Breast epithelium (tissue), 4 donors: ENCODE measurements at places on chromosomes 2 and 18. TPM values are rescaled to one million over a fixed set of nuclear protein-coding genes. Genes with fewer than 3 reads are reported as not detected.

DNA sequence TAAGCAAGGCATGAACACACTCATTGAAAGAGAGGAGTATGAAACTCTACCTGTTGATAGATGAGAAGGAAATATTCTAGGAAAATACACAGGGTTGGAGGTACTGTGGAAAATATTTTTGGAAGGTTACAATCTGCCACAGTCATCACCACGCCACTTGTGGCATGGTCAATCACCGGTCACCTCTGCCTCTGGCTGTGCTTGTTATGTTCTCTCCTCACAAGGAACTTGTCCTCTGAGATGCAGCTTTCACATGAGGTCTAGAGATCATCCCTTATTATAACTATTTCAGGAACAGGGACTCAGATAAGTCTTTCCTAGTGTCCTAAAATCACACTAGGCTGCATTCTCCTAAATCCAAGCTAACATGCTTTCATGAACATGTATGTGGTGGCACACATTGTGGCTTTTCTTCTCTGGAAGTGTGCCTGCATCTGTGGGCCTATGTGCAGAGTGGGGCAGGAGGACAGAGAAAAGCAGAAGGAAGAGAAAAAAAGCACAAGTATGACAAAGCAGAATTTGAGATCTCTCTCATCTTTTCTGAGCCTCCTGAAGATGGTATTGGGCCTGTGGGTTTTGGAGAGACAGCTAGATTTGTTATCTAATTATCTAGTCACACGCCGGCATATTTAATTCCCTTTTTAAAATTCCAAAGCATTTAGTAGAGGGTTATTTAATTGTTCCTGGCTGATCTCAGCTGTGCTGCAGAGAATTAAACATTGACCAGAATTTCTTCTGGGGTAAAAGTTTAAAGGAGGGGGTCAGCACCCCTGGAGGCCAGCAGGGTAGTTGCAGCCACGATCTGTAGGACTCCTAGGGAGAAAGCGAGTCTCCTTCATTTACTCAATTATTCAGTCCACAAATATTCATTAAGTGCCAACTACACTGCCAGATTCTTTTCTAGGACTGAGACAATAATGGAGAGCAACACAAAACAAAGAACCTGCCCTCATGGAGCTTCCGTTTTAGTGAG is 294.6 kb downstream of the RDH14 start:
- no peak for DNase-seq

IL1RL2 gene
- total RNA-seq = 5.9 TPM

DNA sequence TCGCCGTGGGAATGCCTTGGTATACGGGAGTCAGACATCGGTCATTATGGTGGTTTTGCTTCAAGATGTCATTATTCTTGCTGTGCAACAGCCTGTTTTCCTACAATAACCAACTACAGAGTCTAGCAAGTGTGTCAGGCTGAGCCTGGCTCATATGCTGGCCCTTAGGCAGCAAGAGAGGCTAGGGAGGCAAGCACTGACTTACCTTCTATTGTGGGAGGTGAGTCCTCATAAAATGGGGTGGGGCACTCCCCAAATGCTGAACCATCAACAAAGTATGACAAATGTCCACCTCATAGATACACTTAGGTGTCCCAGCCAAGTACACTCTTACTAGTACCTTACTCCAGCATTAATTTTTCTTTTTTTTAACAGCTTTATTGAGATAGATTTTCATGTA is 77.0 kb upstream of the ATL2 start:
- DNase-seq = no peak

DNA sequence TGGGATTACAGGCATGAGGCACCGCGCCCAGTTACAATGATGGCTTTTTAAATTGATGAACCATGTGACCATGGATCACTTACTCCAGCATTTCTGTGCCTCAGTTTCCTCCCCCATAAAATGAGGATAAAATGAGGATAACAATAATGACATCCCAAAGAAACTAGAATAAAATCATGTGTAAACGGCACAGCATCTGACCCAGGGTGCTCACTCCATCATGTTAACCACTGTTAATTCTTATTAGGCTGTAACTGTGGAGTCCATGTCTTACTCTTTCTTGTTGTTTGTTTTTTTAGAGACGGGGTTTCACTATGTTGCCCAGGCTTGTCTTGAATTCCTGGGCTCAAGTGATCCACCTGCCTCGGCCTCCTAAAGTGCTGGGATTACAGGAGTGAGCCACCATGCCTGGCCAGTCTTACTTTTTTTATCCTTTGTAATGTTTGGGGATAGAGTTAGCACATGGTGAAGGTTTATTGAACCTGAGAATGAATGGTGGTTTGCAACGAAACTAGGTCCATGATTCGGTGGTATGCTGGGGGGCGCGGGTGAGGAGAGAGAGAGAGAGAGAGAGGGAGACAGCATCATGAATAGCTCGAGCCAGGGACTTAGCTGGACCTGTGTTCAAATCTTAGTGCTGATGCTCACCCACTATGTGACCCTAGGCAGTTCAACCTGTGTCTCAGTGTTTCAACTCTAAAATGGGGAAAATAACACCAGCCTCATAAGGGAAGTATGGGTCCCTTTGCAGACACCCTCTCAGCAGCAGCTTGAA is 52.3 kb downstream of the MYCN start:
- no peak for DNase-seq

- no peak for DNase-seq
These were observed 195.9 kb upstream of the TCF4 start for GRCh38 chr18:55783921-55784320.

- DNase-seq = no peak
These were observed 98.4 kb upstream of the RNF152 start for GRCh38 chr18:61991201-61991600.

CPO gene
- total RNA-seq = 1.6 TPM

DNA sequence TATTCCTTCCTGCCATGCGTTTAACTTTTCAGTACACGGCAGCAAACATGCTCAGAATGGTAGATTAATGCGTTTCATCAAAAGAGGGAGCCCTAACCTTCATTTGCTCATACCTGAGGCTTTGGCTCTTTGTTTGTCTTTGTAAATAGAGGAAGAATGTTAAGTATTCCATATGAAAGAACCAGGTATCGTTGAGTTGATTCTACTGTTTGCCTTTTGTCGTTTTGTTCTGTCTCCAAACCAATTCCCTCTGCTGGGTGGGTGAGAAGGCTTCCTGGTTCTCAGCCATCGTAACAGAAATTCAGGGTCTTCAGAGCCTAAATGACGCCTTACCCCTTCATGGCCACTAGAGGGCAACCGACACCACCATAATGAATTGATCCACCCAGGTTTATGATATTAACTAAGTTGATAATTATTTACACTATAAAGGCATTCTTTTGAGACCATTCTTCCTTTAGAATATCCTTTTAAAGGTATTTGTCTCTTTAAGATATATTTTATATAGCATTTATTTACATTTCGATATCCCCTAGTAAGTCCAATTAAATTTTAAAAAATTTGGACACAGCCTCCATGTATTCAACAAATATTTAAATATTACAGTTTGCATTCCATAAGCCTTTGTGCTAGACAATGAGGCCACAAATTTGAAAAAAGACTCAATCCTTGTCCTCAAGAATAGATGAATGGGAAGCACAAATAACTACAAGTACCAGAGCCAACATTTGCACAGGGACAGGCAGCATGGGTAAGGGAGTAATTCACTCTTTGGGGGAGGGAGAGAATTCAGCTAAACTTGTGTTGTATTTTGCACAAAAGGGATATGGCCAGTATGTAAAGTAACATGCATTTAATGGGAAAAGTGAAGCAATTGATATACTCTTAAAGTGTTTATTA is 48.1 kb downstream of the TIMM21 start:
- no peak for DNase-seq

- no peak for DNase-seq
These were observed 15.6 kb downstream of the TPGS2 start for GRCh38 chr18:36813101-36813775.

DLGAP1 gene
- total RNA-seq = 5.2 TPM
